Stimulated activated CD4-positive, alpha-beta T cell treated with anti-CD3 and anti-CD28 coated beads, Interleukin-15, amount 100 ng/mL, for 24 hours (primary cell): ENCODE measurements at places on chromosomes 12 and 14.

DNA sequence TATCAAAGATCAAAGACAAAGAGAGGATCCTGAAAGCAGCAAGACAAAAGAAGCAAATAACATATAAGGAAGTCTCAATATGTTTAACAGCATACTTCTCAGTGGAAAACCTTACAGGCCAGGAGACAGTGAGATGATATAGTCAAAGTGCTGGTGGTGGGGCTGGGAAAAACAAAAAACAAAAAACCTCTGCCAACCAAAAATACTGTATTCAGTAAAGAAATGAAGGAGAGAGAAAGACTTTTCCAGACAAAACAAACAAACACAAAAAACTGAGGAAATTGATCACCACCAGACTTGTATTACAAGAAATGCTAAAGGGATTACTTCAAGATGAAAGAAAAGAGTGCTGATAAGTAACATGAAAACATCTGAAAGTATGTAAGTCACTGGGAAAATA lies 221.2 kb downstream of the ADGRD1 start:
- DNase-seq, result no peak

- DNase-seq, result no peak
Measured at GRCh38 chr12:33654313-33654712, 214.7 kb upstream of the SYT10 start.

DNA sequence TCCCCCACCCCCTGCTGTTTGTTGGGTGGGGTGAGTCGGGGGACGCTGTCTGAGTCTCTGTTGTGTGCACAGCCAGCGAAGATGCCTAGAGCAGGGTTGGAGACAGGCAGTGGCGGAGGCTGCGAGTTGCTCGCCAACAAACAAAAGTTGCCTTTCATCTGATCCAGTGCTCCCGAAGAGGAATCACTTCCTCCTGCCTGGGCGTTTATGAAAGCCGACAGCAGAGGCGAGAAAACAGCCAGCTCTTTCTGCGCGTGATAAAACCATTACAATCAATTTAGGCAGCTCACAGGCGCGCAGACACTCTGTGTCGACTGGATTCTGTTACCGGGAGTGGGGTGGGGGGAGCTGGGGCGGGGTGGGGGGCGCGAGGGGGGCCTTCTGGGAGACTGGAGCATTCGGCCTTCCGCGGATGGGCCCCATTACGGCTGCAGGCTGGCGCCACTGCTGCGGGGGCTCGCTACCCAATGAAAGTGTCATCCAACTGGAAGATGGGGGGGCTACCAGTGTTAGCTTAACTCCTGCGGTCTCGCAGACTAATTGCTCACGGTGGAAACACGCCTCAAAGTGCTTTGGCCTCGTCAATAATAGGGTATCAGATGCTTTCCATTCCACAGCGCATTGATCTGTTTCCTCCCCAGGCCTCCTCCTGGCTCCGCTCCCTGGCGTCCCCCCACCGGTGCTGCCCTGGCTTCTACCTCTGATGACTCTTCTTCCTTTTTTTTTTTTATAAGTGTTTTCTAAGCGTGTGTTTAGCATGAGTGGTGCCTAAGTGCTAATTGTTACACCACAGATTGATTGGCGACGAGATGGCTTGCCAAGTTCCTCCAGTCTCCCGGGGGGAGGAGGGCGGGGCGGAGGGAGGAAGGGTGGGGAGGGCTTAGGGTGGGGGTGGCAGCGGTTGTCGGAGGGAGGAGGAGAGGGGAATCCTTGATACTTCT lies 678.4 kb downstream of the MED13L start:
- no peak for DNase-seq

DNA sequence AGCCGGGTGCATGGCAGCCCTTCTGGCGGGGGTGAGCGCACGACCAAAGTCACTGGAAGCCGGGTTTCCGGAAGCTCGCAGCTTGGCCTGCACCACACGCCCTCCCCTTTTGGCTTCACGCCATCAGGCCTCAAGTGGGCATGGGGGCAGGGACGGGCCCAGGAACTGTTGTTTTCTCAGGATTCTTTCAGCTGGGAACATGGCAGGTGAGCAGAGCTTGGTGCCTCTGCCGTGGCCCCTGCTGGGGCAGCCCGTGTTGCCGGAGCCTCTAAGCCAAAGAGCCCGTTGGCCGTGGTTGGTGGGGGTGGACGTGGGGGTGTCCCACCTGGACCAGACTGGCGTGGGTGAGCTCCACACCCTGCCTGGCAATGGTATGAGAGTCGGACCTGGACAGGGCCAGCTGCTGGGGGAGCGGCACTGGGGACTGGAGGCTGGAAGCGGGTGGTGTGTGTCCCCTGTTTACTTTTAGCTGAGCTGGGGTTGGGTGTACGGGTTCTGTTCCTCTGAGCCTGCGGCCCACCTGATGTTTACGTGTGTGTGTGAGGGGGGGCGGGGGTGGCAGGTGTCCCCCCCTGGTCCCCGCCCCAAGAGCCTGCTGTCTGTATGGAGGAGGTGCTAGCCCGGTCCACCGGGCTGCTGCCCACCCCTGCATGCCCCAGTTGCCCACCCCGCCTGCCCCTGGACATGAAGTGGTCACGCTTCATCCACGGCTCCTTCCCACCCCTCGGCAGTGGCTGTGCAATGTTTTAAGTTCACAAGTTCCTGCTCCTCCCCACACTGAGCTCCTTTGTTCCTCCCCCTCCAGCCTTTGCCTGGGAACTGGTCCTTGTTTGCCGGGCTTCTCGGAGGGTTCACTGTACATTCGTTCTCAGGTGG lies 28.7 kb upstream of the PLD4 start:
- DNase-seq, result peak; percentile 1

DNA sequence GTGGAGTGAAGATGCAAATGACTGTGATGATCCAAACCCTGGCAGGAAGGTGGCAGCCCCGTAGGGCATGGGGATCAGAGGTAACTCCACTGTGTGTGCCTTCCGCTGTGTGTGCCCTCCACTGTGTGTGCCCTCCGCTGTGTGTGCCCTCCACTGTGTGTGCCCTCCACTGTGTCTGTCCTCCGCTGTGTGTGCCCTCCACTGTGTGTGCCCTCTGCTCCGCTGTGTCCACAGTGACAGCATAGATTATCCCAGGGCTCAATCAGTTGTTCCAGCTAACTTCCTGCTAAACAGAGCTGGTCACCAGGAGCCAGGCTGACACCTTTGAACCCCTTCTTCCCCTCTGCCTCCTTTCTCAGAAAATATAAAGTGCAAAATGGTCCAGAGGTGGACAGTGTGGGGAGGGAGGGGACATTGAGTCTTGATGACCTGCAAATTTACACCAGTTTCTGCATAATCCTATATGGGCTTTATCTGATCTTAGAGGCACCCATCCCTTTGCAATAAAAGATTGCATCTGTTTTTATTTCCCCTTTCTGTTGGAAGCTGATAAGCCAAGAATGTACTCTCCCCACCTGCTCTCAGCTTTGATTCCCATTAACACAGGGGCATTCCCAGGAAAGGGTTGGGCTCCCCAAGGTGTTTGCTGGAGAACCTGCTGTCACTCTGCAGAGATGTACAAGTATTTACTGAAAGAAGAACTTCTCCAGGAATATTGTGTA lies 21.6 kb upstream of the HNF1A start:
- no peak for DNase-seq
